ENCODE measurements at places on chromosomes 2 and 18.

DNA sequence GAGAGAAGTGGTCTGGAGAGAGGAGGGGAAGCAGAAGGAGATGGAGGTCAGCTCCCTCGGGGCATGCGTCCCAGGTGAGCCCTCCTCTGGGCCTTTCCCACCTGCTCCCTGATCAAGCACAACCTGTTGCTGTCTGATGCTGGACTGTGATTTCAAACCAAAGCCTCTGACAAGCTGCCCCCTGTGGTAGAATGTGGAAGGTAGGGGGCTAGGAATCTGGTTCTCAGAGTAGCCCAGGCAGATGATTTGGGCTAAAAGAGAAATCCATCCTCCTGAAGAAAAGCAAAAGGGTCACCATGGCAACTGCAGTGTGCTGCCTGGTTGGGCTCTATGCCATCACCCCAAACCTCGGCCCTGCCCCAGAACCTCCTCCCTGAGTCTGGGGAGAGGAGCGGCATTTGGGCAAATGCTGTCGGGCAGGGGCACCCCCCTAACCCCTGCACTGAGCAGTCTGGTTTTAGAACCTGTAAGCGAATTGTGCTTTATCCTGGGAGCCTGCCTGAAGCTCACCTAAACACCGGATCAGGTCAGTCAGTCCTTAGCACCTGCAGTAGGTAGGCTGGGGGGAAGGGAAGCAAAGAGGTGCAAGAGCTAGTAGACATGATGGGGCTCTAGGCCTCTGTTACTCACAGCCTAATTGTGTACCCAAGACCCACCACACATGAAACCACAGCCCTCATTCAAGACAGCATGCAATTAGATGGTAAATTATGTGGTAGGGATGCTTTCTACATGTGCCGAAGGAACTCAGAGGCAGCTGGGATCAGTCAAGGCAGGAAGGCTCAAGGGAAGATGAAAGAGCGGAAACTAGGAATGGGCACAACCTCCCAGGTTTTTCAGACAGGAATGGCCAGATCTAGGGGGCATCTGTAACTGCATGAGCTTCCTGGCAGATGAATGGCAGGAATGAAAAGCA is 83.5 kb downstream of the DNMT3A start:
- DNase-seq = no peak

DNA sequence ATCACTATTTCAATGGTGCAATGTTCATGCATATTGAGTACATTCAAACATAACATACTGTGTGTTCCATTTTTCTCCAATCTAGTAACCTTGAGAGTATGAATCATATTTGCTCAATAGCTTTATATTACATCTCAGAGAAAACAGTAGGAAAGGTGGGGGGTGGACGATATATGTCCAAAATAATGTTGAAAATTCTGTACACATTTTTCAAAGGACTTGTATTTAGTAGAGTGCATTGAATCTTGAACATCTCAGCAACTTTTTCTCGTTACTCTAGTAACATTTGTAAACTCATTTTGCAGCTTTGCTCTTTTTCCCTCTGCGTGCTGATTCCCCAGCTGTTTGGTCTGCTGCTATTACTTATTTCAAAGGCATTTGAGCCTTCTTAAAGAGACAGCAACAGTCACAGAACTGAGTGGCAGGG is 1487.0 kb downstream of the LRP1B start:
- peak; percentile 61 for DNase-seq

DNA sequence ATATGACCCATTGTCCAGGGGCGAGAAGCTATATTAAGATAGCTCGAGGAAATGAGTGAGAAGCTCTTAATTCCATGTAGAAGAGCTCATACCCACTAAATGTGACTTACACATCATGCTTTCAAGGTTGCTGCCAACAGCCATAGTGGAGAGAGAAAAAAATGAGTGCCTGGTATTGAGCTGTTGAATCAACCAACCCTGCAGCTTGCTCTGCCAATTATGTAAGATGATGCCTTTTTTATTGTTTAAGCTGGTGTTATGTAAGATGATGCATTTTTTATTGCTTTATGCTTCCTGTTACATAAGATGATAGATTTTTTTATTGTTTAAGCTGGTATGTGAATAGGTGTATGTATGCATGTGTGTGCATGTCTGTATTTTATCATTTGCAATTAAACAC is 228.2 kb downstream of the CCDC178 start:
- no peak for DNase-seq

DNA sequence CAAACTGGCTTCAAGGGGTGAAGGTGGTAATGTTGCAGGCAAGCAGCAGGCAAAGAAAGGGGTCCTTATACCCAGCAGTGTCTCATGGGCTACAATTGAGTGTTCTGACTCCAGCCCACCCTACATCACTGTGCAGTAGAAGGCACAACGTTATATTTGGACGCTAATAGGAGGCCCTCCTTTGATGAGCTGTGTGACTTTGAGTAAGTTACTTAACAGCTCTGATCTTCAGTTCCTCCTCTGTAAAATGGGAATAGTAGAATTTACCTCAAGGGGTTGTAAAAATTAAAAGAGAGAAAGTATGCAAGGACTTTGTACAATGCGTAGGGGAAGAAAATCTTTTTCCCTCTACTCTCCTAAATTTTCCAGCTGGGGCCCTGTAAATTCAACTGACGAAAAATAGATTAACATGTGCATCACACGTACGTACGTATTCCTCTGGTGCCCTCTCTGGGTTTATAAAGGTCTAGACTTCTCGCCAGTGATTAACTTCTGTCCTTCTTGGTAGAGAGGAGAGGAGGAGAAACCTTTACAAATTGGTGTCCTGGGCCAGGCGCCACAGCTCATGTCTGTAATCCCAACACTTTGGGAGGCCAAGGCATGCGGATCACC is 57.6 kb upstream of the REL start:
- DNase-seq = no peak

GRCh38 chr2:33354981-33355380 is 121.5 kb upstream of the RASGRP3 start:
- DNase-seq = no peak

GRCh38 chr18:45702708-45703265 is 21.2 kb upstream of the SLC14A1 start:
- no peak for DNase-seq

- DNase-seq = no peak
Observed at GRCh38 chr2:37622450-37623100, 48.9 kb downstream of the CDC42EP3 start.

- no peak for DNase-seq
Observed at GRCh38 chr2:232486558-232487384, 863 bp downstream of the ECEL1 start.

DNA sequence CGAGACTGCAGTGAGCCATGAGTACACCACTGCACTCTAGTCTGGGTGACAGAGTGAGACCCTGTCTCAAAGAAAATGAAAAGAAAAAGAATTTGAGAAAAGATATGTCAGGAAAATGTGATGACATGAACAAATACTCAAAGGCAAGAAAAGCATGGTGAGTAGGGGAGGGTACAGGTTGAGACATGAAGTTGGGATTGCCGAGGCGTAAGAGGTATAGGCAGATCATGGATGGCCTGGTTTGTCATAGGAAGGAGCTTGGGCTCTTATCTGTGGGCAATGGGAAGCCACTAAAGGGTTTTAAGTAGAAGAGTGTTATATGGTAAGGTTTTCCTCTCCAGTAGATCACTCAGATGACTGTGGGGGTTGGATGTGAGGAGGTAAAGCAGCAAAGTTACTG is 32.3 kb downstream of the SPAST start:
- DNase-seq = no peak

DNA sequence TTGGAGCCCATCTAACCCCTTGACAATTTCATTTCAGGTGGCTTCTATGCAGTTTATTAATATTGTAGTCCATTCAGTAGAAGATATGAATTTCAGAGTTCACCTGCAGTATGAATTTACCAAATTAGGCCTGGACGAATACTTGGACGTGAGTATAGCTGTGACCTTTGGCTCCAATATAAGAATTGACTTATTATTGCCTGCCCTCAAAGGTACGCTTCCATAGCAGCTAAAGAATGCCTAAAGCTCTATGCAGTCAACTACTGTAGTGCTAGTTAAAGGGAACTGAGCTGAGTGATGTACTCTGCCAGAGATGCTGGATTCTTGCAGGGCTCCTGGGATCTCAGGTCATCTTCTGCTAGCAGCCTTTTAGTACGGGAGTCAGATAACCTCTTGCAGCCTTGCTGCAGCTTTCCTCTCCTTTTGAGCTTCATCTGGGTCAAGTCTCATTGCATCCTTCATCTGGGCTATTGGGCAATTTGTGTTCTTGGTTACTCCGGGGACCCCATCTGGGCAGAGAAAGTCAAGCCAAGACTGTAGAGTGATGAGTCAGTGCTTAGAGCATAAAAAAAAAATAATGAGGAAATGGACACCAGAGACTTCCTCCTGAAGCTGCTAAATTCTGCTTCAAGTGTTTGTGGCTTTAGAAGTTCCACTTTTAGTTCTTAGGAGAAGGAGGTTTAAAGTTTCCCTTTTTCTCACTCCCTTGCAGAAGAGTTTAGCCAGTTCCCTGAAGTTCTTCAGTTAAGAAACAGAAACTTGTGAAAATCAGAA is 105.6 kb downstream of the PRPF40A start:
- peak; percentile 89 for DNase-seq

DNA sequence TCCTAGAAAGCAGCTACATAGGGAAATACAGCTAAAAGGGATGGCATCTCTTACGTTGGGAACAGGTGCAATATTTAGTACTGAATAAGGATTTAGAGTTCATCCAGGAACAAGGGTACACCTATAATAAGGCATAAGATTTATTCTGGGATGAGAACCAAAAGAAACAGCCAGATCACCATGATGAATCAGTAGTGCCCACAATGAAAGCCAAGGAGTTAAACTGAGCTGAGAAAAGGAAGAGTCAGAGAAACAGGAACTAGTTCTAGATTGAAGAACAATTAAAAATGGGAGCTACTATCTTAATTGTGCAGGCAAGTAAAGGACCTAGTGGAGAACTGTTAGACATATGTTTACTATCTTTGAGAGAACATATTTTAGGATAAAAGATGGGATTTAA is 692.3 kb downstream of the LRP1B start:
- no peak for DNase-seq

- no peak for DNase-seq
Observed at GRCh38 chr2:95275151-95275515, 884 bp downstream of the PROM2 start.

- no peak for DNase-seq
Observed at GRCh38 chr2:109692013-109692743, 78.0 kb downstream of the SOWAHC start.

DNA sequence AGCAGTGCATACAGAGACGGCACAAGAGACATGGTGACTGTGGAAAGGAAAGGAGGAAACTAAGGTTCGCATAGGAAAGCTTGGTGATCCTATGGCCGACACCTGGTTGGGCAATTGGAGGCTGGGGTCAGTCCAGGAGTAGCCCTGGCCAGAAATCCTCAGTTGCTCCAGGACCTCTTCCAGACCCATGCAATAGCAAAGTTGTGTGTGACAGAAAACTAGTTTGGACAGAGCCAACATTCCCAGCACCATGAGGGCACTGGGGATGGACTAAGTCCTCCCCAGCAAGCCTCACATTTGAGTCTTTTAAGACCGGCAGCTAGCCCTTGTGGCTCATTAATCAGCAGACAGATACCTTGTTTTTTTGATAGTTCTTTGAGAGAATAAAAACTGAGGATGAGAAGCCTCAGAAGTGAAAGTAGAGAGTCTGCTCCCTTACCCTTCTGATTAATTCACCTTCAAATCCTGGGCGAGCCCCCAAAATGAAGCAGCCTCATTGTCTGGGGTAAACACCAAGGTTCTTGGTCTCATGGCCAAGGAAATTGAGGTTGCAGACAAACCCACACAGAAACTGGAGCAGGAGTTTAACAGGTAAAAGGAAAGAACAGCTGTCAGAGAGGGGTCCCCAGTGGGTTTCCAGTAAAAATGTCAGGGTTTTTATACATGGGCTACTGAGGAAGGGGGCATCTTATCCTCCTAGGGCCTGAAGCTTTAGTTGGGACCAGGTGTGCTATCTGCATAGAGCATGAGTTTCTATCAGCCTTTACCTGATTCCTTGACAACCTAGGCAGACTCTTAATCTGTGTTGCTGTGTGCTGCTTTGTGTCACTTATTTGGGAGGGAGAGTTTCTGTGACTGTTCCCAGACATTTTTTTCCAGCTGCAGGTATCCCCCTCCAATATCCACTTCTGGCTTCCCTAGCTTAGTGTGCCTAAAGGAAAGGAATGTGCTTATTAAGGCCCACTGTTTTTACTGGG is 39.1 kb downstream of the STK17B start:
- no peak for DNase-seq

DNA sequence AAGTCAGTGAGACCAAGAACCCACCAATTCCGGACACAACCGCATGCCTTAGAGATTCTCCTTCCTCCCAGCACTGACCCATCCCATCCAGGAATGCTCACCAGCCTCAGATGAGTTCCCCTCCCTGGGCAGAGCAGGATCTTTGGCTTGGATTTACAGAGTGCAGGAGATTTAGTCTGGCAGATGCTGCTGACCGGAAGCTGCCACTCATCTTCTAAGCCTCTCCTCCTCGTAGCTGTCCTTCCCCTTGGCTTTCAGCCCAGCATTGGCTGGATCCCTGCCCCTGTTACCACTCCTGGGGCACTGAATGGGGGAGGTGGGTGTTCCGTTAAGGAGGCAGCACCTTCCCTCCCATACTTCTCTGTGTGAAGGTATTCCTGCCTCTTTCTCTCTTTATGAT is 53.2 kb downstream of the VWA3B start:
- DNase-seq = no peak

GRCh38 chr2:213266421-213266820 is 17.8 kb upstream of the SPAG16 start:
- no peak for DNase-seq

- no peak for DNase-seq
Observed at GRCh38 chr2:199462347-199462955, 4.7 kb upstream of the SATB2 start.

DNA sequence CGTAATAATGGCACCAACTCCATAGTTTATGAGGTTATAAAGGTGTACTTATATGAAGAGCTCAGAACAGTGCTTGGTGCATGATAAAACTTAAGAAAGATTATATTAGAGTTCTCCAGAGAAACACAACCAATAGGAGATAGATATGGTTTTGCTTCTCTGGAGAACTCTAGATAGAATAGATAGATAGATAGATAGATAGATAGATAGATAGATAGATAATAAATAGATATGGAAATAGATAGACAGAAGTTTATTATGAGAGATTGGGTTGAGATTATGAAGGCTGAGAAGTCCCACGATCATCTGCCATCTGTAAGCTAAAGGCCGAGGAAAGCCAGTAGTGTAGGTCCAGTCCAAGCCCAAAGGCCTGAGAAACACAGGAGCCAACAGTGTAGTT is 2.9 kb upstream of the MBOAT2 start:
- no peak for DNase-seq

DNA sequence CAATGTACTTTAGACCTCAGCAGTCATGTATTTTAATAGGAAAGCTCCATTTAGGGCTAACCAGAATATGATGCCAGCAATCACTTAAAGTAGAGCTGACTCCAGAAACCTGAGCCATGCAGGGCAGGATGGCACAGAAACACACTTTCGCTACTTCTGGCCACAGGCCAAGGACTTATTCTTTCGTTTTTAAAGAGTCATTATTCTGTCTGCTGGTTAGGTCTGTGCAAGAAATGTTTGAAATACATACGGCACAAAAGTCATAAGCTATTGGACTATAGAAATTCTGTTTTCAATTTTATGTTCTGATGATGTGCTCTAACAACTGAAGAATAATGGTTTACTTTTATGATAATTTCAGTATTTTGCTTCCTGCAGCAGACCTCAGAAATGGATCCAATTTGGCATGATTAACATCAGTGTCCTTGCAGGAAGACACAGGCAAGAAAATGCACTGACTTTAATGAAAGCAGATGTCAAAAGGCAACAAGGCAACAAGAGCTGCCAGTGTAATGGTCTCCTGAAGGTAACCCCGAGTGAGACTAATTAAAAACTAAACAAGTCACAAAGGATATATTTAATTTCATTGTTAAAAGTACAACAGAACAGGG is 114.4 kb upstream of the CHRNA1 start:
- DNase-seq = peak; percentile 57

GRCh38 chr2:47810850-47811249 is 27.9 kb downstream of the MSH6 start:
- DNase-seq = no peak

All from fibroblast of the aortic adventitia (primary cell).